ENCODE measurements at places on chromosomes 13 and 19. TPM values are rescaled to one million over a fixed set of nuclear protein-coding genes. Genes with fewer than 3 reads are reported as not detected.

Gene CDC34
- total RNA-seq = 46.2 TPM

Gene PET100
- total RNA-seq = 14.7 TPM

Gene DZIP1
- 43.7 TPM for total RNA-seq

Gene SOX1
- total RNA-seq = 8.3 TPM

Gene PINLYP
- 13.3 TPM for total RNA-seq

Gene CXCL17
- 0.31 TPM for total RNA-seq

Gene CGB8
- not detected for total RNA-seq

Gene DIRAS1
- total RNA-seq = 23.1 TPM

Gene MAMSTR
- 0.62 TPM for total RNA-seq

Gene CRX
- total RNA-seq = not detected

Measured in occipital lobe (tissue), 3 donors.